Anterior cingulate cortex (tissue), 58 donors: ENCODE measurements at places on chromosomes 1 and 21.

DNA sequence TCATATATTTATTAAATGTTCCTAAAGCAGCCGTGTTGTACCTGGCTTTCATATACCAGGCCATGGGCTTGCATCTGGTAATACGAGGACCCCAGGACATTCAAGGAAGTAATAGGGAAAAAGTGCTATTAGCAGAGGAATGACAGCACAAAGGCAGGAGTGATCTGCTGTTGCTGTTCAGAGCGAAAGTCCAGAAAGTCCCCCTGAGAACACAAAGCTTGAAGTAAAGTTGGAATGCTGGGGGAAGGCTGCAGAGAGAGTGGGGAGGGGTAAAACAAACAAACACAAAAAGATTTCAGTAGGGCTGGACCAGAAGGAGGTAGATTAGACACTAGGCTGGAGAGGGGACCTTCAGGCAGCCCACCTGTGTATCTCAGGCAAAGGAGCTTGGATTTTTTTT, 94.6 kb upstream of the C8B start:
- no peak for DNase-seq

DNA sequence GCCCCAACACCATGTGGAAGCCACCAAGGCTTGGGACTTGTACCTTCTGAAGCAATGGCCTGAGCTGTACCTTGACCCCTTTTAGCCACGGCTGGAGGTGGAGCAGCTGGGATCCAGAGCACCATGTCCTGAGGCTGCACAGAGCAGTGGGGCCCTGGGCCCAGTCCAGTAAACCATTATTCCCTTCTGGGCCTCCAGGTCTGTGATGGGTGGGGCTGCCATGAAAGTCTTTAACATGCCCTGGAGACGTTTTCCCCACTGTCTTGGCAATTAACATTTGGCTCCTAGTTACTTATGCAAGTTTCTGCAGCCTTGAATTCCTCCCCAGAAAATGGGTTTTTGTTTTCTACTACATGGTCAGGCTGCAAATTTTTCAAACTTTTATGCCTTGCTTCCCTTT, 323.7 kb upstream of the ZP4 start:
- no peak for DNase-seq

DNA sequence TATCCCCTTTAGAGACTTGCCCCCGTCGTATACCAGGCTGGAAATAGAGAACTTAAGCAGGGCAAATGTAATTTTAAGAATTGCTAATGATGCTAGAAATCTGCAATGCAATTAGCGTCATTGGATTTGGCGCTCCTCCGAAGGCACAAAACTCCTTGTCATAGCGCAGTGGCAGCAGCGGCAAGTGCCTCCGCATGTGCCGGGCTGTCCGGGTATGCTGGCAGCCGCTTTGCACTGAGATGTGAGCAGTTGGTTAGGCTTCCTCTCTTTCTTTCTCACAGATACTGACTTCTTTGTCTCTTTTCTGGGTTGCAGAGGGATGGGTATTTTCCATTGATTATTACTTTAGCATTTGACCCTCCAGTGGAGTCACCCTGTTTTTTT, 193.4 kb upstream of the LMO4 start:
- DNase-seq: no peak

- no peak for DNase-seq
These were observed 52.9 kb downstream of the MPZL1 start for GRCh38 chr1:167774710-167775109.

- no peak for DNase-seq
These were observed 20.9 kb upstream of the MAN1A2 start for GRCh38 chr1:117346206-117346928.

DNA sequence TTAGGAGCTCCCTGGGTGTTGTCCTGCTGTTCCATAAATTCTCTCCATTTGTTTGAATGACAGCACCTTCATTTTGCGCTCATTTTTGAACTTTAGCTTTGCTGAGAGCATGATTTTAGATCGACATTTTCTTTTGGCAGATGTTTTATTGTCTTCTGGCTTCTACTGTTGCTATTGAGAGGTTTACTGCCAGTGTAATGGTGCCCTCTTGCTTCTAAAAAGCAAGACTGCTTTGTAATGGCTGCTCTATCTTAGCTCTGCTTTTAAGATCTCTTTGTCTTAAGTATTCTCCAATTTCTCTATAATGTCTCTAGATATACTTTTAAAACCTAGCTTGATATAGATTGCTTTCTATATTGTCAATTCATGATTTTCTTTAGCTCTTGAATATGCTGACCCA, 27.8 kb downstream of the THEM4 start:
- DNase-seq: no peak

GRCh38 chr1:96996001-96996400, 274.4 kb downstream of the PTBP2 start:
- no peak for DNase-seq

- no peak for DNase-seq
These were observed 493.7 kb upstream of the ZP4 start for GRCh38 chr1:238384381-238384780.

DNA sequence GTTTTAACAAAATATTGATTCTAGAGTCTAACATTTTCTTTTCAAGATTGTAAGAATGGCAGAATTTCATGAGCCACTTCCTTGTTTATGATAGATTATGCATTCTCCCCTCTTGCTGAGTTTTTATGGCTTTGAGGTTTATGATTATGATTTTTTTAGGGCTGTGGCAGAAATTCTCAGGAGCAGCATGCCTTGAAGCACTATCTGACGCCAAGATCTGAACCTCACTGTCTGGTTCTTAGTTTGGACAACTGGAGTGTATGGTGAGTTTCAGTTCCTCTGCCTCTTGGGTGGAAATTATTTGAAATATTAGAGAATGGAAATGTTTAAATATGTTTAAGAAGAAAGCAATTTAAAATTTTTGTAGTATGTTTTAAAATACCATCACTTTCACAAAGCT, 10.2 kb downstream of the USP16 start:
- DNase-seq: no peak

- peak; percentile 26 for DNase-seq
These were observed 206.9 kb upstream of the FMN2 start for GRCh38 chr1:239884796-239885195.

- DNase-seq: no peak
These were observed 13.6 kb downstream of the ADIPOR1 start for GRCh38 chr1:202944438-202944921.

GRCh38 chr1:147579532-147579931, 38.2 kb downstream of the BCL9 start:
- no peak for DNase-seq

DNA sequence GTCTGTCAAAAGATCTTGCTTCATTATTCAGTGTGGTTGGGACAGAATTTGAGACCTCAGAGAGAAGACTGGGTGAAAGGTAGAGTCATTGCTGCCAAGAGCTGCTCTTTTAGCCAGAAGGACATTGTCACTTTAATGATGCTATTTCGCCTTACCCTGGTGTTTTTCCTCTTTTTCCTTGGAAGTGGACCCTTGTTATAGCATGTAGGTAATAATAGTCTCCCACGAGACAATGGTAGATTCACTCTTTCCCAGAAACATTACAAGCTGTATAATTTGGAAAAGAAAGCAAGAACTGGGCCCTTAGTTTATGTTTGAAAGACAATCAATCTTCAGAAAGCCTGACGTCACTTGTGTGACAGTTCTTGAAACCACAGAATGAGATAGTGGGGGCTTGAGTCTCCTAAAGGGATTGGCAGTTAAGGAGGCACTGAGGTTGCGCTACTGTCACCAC, 3.8 kb downstream of the SERTAD4 start:
- DNase-seq: no peak

DNA sequence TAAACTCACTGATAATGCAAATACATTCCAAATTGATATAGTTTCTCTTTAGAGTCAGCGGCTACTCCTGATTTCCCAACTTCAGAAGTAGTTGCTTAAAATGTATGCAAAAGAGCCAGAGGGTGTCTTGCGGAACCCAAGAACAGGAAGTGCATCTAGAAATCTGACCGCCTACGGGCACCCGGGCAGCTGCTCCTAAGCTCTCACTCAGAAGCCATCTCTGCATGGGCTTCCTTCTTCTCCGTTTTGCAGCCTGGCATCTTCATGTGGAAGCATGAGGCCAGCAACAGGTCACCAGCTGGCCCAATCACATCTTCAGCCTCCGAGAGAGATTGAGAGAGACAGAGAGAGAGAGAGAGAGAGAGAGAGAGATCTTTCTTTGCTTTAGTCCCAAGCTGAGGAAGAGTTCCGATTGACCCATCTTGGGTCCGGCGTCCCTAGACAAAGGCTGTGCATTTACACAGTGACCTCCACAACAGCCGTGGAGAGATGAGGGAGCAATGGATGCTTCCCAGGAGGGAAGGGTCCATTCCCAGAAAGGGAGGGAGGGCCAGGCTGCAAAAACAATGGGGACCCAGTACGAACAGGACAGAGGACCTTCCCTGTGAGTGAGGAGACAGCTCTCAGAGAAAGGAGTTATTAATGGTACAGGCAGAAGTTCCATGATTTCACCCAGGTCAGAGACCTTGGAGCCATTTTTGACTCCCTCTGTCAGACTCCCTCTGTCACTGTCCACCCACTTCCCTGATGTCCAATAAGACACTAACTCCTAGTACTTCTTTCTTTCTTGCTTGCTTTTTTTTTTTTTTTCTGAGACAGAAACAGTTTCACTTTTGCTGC, 28.2 kb upstream of the SLC30A1 start:
- no peak for DNase-seq

GRCh38 chr1:79364896-79365295, 358.4 kb upstream of the ADGRL4 start:
- no peak for DNase-seq

GRCh38 chr1:207753611-207754010, 1.8 kb downstream of the CD46 start:
- DNase-seq: no peak

- DNase-seq: no peak
These were observed 129.6 kb upstream of the ATP1A1 start for GRCh38 chr1:116243333-116244054.

- DNase-seq: no peak
These were observed 115.4 kb upstream of the RAB4A start for GRCh38 chr1:229155472-229155871.

DNA sequence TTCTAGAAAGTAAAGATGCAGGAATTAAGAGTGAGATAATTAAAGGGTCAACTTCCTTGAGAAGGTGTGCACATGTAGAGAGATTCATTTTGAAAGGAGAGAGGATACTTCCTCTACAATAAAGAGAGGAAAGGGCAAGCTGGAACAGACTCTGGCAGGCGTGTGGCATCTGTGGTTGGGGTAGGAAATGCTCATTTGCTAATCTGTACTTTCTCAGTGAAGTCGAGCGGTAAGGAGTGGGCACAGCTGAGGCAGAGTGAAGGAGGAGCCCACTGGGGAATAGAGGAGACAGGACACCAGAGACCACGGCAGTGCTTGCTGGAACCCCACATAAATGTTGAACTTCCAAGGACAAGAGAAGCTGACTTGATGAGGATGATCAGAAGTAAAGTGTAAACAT, 49.1 kb downstream of the PCSK9 start:
- no peak for DNase-seq

DNA sequence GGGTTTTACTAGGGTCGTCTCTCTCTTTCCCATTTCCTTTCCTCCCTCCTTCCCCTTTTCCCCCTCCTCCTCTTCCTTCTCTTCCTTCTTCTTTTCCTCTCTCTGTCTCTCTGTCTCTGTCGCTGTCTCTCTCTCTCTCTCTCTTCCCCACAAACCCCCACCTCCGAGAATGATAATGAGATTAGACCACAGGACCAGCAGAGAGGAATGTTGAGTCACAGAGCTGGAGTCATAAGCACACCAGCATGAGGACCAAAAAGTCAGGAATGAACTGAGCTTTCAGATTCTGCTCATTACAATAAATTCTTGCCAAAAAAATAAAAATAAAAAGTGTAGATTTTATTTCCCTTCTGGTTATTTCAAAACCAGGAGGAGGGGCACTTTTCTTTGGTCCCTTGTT, 377.4 kb downstream of the LTN1 start:
- no peak for DNase-seq

GRCh38 chr1:9561429-9561828, 22.2 kb downstream of the SLC25A33 start:
- no peak for DNase-seq

DNA sequence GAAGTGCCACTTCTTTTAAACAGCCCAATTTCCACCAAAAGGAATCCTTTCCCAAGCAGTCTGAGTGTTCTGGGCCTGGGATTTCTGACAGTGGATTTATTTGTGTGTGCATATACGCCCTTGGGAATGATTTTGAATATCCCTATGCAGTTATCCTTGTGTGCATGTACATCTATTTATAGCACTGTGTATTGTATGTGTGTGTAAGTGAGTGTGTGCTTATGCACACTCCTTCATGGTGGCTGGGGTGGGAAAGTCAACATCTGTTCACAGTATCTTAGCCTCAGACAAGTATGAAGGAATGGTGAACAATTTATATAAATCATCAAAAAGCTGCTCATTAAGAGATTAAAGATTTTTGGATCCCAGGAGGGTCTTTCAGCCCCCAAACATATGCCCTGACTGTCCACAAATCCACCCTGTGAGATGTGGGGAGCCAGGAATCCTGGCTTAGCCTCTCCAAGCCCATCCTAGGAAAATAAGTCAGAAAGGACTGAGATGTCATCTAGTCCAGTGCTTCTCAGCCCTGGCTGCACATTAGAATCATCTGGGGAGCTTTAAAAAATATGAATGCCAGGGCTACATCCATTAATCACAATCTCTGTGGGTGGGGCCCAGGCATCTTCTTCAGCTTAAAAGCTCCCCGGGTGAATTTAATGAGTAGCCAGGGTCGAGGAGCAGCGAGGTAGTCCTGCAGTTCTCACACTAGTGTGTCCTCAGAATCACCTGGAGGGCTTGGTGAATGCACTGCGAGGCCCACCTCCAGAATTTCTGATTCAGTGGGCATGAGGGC, 101.4 kb downstream of the PLXNA2 start:
- DNase-seq: no peak

GRCh38 chr1:59163268-59164092, 133.4 kb upstream of the FGGY start:
- no peak for DNase-seq

DNA sequence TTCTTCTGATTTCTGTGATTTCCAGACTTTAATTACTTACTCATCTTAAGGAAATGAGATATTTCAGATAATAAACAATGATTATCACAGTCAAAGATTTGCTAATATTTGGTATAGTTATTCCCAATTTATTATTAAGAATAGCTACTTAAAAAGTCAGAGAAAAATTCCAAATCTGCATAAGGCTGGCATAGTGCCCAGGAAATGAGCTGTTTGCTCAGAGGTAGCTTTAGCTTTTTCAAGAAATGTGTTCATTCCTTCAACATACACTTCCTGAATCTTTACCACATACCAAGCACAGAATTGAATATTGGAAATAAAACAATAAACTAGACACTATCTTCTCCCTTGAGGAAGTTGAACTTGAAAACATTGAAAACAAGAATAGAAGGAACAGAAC, 44.3 kb upstream of the KCNK1 start:
- no peak for DNase-seq

DNA sequence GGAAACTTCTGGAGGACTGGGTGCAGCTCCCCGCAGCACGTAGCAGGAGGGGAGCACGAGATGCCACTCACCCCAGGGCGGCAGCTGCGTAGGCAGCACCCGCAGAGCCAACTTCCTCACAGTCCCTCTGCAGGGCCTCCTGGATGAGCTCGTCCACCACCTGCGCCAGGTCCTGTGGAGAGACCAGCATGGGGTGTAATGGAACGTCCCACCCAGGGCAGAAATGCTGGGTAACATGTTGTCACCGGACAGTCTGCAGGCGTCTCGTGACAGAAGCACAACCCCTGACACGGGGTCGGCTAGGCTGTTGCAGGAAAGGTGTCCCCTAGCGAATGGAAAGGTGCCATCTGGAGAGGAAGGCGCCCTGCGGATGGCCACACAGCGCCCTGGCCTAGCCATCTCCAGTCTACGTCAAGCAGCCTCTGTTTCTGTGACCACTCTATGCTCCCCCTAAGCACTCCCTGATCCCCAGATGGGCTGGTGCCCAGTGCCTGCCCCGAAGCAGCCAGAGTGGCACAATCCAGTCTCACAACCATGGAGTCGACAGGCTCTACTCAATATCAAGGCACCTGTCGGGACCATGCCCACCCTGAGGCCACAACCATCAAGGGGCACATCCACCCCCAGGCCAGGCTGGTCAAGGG, 21.2 kb downstream of the MCM3AP start:
- no peak for DNase-seq
